Inflammatory macrophage treated with lipopolysaccharide for 4 hours (primary cell): ENCODE measurements at places on chromosomes 12 and 14.

- DNase-seq = no peak
Observed at GRCh38 chr14:58716706-58717105, 78.9 kb downstream of the DACT1 start.

DNA sequence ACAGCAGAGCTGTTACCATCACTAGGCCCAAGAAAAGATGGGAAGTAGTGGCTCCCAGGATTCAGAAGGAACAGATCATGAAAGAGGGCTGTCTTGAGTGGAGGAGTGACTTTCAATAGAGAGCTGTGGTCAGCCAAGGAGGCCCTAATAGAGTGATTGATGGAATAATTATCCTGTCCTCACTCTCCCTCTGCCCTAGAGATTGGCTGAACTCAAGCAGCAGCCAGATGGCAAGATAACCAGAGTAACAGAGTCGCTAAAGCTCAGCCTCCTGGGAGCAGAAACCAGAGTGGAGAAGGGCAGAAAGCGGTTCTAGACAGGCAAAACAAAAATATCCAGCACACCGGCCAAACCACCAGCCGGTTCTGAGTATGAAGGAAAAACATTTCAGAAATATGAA is 23.1 kb downstream of the GMFB start:
- no peak for DNase-seq

DNA sequence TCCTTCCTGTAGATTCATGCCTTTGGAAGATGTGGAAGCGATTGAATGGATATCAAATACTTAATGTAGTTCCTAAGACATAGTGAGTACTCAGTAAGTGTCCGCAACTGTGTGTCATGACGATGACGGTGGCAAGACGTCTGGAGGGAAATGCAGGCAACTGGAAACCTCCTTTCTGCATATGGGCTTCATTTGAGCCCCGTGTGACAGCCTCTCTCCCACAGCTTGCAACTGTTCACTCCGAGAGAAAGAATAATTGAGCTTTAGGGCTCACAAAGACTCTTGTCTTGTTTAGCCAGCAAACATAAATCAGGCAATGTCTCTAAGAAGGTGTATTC is 6.9 kb downstream of the CFAP251 start:
- no peak for DNase-seq

DNA sequence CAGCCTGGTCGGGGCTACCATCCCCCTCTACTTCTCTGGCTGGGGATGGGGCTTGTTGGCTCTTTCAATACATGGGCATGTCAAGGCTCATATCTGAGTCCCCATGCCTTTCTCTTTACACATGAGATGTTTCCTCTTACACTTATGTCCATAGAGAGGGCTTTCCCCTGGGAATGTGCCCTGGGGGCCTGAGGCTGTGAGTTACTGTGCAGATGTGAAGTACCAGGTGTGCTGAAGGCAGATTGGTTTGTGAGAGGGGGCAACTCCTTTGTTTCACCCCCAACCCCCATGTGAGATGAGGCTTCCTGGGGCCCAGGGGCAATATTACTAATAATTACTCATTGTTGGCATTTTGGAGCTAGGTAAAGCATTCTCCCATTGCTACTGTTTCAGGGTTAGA is 32.8 kb downstream of the NRXN3 start:
- DNase-seq = no peak

GRCh38 chr12:27733052-27733656 is 22.5 kb downstream of the MRPS35 start:
- DNase-seq = peak; percentile 19

DNA sequence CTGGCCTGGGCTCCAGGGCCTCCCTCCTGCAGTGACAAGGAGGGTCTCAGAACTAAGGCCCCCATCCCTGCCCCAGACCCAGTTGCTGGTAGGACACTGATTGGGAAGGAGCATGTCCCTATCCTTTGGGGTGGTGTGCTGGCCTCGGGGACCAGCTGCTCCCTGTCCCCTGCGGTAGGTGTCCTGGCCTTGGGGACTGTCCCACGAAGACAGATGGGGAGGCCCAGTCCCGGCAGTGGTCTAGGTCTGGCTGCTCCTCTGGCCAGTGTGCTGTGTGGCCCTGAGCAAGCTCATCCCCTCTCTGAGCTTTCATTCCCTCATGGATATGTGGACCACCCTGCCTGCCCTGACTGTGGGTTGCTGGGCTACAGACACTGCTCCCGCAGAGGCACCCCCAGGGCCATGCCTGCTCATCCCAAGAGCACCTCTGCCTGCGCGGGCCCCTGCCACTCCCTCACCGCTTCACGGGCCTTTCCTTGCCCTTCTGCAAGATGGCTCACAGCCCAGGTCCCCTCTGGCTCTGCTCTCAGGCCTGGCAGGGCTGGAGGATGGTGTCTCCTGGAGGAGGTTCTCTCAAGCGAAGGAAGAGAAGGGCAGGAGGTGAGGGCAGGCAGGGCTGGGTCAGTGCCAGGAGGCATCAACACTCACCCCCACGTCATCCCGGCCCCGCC is 12.5 kb downstream of the AHNAK2 start:
- no peak for DNase-seq

GRCh38 chr12:105835580-105836241 is 303.0 kb downstream of the NUAK1 start:
- peak; percentile 61 for DNase-seq

DNA sequence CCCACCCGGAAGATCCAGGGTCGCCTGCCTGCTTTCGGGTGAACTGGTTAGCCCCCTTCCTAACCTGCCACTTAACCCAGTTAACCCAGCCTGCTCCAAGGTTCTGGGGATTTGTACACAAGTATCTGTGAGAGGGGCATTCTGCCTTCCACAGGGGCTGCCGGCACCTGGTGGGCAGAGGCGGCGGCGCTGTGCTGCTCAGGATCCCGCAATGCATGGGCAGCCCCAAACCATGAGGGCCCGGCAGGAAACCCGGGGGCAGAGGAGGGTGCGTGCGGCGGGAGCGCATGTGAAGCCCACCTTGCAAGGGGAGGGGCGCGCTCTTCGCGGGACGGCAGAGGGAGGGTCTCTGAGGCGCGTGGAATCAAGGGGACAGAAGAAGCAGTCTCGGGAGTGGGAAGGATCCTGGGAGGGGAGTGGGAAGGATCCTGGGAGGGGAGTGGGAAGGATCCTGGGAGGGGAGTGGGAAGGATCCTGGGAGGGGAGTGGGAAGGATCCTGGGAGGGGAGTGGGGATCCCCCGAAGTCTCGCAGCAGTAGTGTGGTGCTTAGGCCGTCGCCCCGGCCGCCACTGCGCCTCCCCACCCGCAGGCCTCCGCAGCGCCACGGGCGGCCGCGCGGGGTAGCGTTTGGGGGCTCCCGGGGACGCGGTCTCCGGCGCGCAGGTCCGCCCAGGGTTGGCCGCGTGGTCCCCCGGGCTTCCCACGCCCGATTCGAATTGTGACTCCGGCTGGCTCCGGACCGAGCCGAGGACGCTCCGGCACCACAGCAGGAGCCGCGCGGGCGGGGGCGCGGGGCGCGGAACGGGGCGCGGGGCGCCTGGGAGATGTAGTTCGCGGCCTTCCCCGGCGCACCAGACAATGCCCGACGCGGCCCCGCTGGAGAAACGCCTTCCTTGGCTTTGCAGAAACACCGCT is 4.9 kb upstream of the MTA1 start:
- DNase-seq = peak; percentile 45

DNA sequence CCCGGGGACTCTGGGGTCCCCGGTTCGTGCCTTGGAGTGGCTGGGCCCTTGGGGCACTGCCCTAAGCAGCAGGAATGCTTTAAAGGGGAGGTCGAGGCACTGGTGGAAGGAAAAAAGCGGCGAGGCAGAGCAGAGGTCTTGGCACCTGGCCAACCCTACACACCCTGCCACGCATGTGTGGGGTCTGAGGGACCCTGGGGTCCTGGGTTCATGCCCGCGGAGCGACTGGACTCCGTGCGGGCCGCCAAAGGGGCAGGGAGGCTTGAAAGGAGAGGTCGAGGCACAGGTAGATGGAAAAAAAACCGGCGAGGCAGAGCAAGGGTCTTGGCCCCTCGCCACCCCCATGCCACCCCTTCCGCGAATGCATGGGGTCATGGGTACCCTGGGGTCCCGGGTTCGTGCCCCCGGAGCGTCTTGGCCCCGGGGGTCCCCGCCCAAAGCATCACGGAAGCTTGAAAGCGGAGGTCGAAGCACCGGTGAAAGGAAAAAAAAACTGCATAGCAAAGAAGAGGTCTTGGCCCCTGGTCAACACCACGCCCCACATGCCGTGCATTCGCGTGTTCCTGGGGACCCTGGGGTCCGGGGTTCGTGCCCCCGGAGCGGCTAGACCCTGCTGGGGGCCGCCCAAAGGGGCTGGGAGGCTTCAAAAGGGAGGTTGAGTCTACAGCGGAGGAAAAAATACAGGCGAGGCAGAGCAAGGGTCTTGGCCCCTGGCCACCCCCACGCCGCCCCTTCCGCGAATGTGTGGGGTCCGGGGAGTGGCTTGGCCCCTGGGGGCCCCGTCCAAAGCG is 312.9 kb downstream of the ALG10 start:
- DNase-seq = no peak

- no peak for DNase-seq
Observed at GRCh38 chr12:116454950-116455447, 104.2 kb upstream of the MAP1LC3B2 start.

DNA sequence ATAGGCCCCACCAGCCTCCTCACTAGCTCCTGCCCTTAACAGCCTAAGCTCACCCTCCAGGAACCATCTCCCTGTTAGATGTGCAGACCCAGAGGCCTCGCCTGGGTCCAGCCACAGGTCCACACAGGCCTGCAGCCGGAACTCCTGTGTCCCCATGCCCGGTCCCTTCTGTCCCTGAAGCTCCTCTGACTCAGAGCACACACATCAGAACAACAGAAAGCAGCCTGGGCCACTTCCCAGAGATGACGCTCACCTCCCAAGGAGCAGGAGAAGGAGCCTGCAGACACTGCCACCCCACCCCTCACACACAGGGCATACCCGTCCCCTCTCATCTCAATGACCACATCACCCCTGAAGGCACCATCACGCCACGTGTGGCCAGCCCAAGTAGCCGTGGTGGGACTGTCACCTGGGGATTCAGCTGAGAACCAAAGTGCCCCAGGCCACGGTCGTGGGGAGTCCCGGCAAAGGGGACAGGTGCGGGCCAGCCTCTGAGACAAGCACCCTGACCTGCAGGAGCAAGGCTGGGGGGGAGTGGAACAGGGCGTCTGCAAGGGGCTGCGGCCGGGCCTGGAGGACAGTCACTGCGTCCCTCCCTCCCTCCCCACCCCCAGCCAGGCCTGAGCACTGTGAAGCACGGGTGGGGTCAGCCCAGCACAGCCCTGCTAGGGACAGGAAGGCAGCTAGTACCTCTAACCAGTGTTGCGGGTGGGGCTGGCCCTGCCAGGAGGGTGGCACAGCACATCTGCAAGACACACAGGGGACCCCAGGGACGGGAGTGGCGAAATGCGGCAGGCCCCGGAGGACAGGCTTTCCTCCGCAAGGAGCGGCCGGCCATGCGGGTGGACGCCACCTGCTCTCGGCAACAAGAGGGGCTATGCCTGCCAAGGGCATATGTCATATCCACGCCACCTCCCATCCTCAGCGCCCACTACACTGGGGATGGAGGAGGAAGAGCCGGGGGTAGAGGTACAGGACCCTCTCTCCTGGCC is 5.5 kb downstream of the AKT1 start:
- no peak for DNase-seq

DNA sequence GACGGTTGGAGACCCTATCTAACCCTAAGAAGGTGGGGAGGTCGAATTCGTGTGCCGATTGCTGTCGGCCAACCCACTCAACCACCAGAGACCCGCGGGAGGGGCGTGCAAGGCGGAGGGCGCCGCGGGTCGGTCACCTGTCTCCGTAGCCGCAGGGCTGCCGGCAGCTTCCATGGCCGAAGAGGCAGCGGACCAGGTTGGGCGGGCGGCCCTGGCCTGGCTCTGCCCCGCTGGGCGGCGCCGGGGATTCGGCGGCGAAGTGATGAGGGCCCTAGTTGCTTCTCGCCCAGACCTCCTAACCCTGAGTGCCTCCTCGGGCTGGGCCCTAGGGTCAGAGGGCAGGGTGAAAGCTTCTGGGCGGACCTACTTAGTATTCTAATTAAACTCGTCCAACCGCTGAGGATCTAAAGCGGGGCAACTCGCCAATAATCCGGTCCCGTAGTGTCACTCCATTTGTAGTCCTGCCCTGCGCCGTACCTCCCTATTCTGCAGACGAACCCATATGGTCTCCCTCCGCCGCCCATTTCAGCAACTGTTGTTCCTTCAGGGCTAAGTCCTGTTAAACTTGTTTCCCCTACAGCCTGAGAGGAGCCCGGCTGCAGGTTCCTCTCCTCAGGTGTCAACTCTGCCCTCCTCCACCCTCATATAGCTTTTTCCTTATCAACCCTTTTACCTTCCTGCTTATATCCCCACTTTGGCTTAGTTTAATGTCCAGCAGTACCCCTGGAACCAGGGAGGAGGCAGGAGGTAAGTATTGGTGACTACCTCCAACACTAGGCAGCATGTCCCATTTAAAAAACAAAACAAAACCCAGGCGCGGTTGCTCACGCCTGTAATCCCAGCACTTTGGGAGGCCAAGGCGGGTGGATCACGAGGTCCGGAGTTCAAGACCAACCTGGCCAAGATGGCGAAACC is at the start of gene PYM1:
PYM1 (minus strand) TSS at position 307 of the 915 bp plus-strand sequence; CDS start at position 174, 133 bp downstream.
- peak; percentile 90 for DNase-seq

- DNase-seq = peak; percentile 22
Observed at GRCh38 chr14:24483604-24484252, 24.3 kb downstream of the CMA1 start.

DNA sequence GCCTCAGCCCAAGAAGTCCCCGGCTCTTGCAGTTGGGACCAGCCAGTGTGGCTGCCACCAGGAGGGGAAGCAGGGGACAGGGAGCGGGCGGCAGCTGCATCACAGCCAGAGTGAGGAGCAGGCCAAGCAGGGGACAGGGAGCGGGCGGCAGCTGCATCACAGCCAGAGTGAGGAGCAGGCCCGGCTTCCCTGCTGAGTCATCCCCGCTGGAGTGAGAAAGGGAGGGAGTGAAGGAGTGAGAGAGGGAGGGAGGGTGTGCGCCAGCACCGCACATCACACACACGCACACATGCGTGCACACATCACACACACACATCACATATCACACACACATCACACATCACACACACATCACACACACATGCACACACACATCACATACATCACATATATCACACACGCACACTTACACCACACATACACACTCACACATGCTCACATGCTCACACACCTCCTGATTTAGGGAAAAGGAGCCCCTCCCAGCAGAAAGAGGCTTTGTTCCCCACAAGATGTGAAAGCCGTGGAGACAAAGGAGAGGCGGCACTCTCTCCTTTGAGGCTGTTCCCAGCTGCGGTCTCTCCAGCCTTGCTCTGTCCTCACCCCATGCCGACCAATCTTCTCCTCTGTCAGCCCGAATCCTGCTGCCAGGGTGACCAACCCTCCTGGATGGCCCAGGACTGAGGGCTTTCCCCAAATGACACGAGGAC is 16.7 kb upstream of the ZDHHC22 start:
- no peak for DNase-seq

GRCh38 chr12:12469386-12469785 is 93.3 kb downstream of the DUSP16 start:
- DNase-seq = no peak
